Stimulated activated CD8-positive, alpha-beta memory T cell treated with anti-CD3 and anti-CD28 coated beads, Interleukin-4, amount 100 ng/mL, for 1 hour (primary cell): ENCODE measurements at places on chromosomes 5 and 9.

- no peak for DNase-seq
Measured at GRCh38 chr9:106560540-106560939, 302.4 kb upstream of the ZNF462 start.

- no peak for DNase-seq
Measured at GRCh38 chr9:134919303-134919702, 1.6 kb upstream of the FCN1 start.

- DNase-seq: no peak
Measured at GRCh38 chr9:133379153-133380086, 3.3 kb downstream of the STKLD1 start.

DNA sequence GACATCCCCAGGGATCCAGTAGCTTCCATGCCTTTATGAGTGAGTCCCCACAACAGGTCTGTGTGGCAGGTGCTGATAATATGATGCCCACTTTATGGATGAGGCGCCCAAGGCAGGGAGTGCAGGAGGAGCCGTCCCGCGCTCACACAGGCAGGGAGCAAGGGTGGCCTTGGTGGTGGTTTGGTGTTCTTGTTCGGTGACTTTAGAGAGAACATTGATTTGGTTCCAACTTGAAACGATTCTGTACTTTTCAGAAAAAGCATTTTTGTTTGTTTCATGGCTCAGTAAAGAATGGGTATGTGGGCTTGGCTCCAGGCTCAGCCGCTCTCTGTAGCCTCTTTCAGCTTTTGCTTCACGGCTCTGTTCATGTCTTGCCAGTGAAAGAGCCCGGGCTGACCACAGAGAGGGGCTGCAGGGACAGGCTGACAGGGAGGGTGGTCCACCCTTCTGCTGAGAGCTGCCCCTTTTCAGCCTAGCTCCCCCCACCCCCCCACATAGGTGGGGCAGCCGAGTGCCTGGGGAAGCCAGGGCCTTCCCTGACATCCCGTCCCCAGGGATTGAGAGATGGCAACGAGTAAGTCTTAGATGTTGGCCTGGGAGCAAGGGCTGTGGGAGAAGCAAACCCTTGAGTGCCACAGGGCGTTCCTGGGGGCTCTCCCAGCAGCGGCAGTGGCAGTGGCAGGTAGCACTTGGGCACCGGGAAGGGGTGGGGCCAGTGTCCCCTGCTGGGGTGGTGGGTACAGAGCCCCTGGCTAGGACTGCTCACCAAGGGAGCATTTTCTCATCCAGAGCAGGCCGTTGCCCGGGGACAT, 28.0 kb downstream of the NCS1 start:
- DNase-seq: no peak

- DNase-seq: no peak
Measured at GRCh38 chr9:112530751-112531205, 44.2 kb downstream of the KIAA1958 start.

GRCh38 chr9:4197548-4197947, 102.3 kb downstream of the GLIS3 start:
- DNase-seq: no peak

- no peak for DNase-seq
Measured at GRCh38 chr5:15555176-15555575, 55.2 kb downstream of the FBXL7 start.

GRCh38 chr9:127030814-127031740, 91.4 kb downstream of the ANGPTL2 start:
- no peak for DNase-seq

DNA sequence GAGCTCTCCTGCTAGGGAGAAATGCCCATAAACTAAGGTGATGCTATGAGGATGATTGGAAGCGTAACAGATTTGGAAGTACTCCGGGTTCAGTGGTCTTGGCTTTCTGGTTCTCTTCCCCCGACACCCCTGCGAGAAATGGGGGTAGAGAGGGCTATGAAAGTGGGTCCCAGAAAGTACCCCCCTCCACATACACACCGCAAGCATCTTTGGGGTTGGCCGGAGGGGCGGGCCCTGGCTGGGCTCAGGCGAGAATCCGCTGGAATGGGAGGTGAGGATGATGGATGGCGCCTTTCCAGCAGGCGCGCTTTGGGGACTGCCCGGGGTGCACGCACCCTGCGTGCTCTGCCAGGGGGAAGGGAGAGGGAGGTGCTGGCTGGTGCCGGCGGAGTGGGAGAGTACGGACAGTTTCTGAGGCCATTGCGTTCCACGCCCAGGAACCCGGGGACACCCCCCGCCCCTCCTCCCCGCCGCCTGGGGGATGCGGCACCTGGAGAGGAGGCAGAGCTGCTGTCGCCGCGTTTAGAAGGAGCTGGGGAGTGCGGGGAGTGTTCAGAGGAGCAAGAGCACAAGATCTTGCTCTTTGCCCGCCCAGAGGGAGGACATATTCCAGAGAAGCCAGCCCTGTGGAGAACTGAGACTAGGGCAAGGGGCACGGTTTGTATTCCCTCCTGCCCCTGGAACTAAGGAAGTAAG, 1.9 kb downstream of the PCSK5 start:
- DNase-seq: no peak

DNA sequence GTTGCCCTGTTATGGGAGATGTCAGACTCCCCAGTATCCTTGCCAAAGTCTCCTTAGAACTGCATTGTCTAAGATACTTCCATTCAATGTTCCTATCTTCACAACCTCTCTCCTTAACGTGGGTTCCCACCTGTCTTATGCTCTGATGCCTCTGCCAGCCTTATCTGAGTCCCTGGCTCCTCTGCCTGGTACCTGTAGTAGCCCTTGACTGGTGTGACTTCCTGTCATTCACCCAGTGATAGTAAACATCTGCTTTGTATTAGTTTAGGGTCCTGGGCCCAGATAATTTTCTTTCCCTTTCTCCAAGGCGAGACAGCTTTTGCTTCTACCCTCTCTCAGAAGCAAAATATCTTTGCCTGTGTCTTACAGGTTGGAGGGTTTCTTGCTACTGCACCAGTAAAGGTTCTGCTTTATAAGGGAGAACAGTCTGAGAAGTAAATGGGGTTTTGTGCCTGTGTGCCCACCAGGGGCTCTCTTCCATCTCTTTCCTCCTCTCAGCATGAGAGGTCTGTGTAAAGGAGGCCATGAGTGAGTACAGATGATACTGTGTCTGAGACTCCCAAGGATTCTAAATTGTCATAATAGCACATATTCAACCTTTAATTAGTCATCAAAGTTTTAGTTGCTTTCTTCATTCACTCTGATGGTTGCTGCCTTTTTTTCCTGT, 220.8 kb downstream of the PRR16 start:
- DNase-seq: no peak

DNA sequence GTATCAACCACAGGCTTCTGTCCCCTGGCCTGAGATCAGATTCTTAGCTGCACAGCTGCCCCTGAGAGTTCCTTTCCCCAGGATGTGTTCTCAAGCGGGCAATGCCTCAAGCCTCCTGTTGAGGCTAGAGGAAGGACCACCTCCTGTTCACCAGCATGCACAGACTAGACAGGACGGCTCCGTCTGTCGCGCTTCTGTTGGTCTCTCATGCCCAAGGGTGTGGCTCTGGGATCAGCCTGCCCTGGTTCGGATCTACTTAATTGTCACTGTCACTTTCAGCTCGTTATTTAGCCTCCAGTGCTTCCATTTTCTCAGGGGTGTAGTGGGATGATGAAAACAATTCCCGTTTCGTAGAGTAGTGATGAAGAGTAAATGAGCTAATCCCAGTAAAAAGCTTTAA, 103.1 kb downstream of the KCNIP1 start:
- DNase-seq: no peak

DNA sequence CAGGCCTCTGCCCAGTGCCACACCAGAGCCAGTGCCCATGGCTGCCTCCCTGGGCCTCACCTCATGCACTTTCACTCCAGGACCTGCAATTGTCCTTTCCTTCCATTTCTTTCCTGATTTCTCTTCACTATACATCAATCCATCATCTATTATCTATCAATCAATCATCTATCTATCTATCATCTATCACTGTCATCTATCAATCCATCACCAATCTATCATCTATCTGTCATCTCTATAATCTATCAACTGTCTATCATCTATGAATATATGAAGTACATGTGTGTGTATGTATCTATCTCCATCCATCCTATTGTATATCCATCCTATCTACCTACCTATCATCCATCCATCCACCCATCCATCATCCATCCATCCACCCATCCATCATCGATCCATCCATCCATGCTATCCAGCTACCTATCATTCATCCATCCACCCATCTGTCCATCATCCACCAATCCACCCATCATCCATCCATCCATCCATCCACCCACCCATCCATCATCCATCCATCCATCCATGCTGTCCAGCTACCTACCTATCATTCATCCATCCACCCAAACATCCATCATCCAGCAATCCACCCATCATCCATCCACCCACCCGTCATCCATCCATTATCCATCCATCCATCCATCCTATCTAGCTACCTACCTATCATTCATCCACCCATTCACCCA, 26.9 kb downstream of the SLC6A3 start:
- DNase-seq: no peak

- DNase-seq: no peak
Measured at GRCh38 chr5:153491856-153492255, 1.4 kb downstream of the GRIA1 start.

- DNase-seq: no peak
Measured at GRCh38 chr9:134175291-134175807, 11.0 kb upstream of the RNU6ATAC start.

GRCh38 chr5:160657068-160657507, 194.9 kb downstream of the ATP10B start:
- DNase-seq: no peak

- DNase-seq: no peak
Measured at GRCh38 chr5:30113542-30113941, 1079.9 kb upstream of the CDH6 start.

GRCh38 chr5:88879724-88880123, 3.3 kb downstream of the MEF2C start:
- DNase-seq: no peak

DNA sequence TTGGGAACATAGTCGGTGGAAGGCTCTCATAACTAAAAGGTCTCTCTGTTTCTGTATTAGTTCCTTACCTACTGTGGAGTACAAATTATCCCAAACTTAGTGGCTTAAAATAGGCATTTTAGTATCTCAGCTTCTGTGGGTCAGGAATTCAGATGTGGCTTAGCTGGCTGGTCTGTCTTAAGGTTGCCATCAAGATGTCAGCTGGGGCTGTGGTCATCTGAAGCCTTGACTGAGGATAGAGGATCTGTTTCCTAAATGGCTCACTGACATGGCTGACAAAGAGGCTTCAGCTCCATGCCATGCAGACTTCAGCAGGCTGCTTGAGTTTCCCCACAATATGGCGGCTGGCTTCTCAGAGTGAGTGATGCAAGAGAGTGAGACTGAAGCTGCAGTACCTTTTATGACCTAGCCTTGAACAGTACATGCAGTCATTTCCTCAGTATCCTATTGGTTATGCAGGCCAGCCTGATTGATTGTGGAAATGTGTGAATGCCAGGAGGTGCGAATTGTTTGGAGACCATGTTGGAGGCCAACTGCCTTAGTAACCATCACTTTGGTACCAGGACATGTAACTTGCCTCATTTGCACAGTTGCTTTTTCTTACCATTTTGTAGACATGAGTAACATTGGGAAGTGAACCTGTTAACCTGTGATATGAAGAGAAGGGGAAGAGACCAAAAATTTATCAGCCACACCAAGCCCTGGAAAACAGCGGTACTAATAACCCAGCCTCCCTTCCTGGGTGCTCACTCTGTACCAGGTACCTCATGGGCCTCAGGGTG, 152.8 kb upstream of the IER5L start:
- no peak for DNase-seq

GRCh38 chr9:100309992-100310391, 42.8 kb downstream of the TEX10 start:
- no peak for DNase-seq

- DNase-seq: no peak
Measured at GRCh38 chr9:68851657-68852056, 146.6 kb downstream of the PIP5K1B start.

GRCh38 chr5:83595217-83595616, 123.7 kb downstream of the VCAN start:
- no peak for DNase-seq

DNA sequence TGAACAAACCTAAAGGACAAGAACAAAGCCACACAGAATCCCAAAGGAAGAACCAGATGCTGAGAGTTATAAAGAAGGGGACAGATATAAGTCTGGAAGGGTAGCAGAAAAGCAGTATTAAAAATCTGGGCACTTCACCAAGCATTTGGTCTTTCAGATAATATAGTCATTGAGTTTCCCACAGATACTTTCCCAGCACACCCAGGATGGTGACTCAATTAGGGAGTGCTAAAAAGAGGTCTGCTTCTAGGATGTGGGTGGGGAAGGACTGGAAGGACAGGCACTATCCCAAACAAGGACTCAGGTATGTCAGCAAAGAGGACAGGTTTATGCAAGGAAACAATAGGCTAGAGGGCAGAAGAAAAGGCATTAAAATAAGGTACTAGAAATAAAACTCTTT, 59.3 kb downstream of the DIAPH1 start:
- no peak for DNase-seq

DNA sequence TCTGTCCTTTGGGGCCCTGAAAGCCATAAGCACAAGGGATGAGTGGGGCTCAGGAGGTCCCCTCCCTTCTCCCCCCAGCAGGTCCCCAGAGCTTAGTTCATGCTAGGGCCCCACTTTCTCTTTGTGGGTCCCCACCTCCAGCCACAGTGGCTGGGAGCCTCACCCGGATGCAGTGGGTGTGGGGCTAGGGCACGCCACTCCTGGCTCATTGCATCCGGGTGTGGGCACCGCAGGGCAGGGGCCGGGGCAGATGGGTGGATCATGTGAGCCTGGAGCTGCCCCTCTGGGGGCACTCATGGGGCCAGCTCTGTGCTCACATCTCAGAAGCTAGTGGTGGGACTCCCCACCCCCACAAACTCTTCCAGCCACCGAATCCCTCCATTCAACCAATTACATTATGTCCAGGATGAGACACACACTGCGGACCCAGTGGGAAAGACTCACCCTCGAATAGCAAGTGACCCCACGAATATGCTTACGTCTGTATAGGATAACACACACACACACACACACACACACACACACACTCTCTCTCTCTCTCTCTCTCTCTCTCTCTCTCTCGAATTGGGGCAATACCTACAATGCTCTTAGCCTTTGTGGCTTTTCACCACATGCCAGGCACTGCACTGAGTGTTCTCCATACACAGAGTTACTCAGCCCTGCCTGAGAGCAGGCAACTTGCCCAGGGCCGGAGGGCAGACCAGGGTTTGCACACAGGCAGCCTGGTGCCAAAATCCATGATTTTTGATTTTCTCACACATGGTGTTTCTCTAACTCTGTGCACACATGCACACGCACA, 16.8 kb upstream of the PHYKPL start:
- DNase-seq: no peak

DNA sequence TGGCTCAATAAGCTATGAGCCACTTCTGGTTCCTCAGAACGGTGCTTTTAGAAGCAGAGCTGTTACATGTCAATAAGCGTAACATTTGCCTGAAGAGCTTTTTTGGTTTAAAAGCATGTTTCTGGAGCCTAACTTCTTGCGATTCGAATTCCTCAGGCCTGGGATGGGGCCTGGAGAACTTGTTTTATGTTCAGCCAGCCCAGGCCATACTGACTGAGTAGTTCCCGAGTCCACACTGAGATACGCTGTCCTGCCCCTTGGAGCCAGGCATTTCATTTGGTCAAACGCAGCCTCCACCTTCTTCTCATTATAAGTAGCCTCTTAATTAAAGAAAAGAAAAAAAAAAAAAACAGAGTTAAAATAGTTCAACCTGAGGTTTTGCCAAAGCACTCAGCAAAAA, 260.6 kb upstream of the ANKRD55 start:
- no peak for DNase-seq

GRCh38 chr5:134594797-134595457, 37.7 kb downstream of the SAR1B start:
- no peak for DNase-seq

GRCh38 chr9:124873664-124874063, 11.7 kb downstream of the ARPC5L start:
- DNase-seq: no peak
